CD4-positive, alpha-beta T cell treated with Interleukin-10 for 1 hour (primary cell): ENCODE measurements at places on chromosomes 5 and 9.

- DNase-seq, result no peak
Observed at GRCh38 chr5:127812570-127812969, 109.4 kb downstream of the CCDC192 start.

- DNase-seq, result no peak
Observed at GRCh38 chr5:84437673-84438315, 53.1 kb upstream of the EDIL3 start.

- DNase-seq, result no peak
Observed at GRCh38 chr5:160260881-160261815, 31.8 kb downstream of the FABP6 start.

- DNase-seq, result no peak
Observed at GRCh38 chr9:14936491-14936890, 26.3 kb upstream of the FREM1 start.

GRCh38 chr9:130500340-130501180 lies 55.8 kb downstream of the ASS1 start:
- DNase-seq, result no peak

GRCh38 chr9:129746092-129746777 lies 6.6 kb downstream of the PTGES start:
- DNase-seq, result no peak

- no peak for DNase-seq
Observed at GRCh38 chr5:79959407-79959806, 31.7 kb downstream of the MTX3 start.

DNA sequence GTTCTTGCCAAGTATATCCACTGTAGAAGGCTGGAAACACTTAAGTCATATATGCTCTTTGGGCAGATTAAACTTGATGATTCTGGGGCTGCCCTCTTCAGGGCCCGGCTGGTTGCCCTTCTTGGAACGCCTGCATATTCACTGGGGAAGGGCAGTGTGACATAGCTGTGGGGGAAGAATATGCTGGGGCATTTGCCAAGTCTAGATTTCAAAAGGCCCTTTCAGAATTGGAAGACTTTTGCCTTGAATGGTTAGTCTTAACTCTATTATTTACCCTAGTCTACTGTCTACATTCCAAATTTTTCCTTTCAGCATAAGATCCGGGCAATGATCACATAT lies 161.2 kb upstream of the PITX1 start:
- no peak for DNase-seq
